CD4-positive, alpha-beta memory T cell (primary cell): ENCODE measurements at places on chromosomes 7 and 10. TPM values are rescaled to one million over a fixed set of nuclear protein-coding genes. Genes with fewer than 3 reads are reported as not detected.

DNA sequence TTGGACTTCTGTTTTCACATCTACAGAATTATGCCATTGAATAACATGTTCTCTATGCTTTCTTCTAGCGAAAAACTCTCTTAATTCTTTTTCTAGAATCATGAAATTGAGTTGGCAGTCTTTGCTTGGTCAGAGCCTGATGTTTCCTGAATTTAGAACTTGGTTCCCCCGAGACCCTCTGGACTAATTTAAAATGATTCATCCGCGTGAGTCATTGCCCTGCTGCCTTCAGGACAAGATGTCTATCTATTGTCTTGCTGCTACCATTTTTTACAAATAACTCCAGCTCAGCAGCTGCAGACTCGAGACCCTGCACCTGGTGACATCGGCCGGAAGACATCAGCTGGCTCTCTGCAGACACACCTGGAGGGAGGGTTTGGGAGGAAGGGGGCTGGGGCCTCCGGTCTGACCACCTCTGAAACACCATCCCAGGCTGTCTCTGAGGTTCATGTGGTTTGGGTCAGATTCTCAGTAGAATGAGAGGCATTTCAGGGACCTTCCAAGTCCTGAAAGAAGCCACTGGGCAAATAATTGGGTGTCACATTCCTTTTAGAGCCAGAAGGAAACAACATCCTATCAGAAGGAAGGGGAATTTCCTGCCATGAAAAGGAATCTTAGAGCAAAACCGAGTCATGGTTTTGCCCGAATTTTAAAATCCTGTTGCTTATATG lies 20.9 kb upstream of the KLF6 start:
- H3K4me3 ChIP-seq, result peak overlapping the region; percentile 2
- H3K27ac ChIP-seq, result peak overlapping the region; percentile 99
- no peaks in the 10 kb centered on the region for H3K36me3 ChIP-seq
- DNase-seq, result peak; percentile 84

The NPY4R2 gene
- not detected for total RNA-seq

DNA sequence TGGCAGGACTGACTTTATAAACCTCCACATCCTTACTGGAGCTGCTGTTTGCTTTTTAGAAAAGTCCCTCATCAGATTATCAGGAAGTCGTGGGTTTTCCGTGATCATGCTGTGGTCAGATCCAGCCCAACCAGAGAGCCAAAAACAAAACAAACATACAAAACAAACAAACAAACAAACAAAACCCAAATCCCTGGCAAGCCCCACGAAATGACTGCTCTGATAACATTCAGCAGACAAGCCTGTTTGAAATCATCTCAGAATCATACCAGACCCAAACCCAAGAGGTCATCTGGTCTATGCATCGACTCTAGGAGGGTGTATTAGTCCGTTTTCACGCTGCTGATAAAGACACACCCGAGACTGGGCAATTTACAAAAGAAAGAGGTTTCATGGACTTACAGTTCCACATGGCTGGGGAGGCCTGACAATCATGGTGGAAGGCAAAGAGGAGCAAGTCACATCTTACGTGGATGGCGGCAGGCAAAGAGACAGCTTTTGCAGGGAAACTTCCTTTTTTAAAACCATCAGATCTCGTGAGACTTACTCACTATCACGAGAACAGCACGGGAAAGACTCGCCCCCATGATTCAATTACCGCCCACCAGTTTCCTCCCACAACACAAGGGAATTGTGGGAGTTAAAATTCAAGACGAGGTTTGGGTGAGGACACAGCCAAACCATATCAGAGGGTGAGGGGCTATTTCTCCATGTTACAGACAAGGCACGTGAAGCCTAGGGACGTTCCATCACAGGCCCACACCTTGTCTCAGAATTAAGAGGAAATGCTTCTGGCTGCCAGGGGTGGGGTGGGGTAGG lies 85.7 kb downstream of the PARP12 start:
- H3K27ac ChIP-seq, result no peak overlapping the region
- peaks cover 20% of the 10 kb centered on the region for H3K4me1 ChIP-seq
- no peak overlapping the region for H3K4me3 ChIP-seq
- no peak for DNase-seq
- H3K36me3 ChIP-seq, result no peaks in the 10 kb centered on the region
- H3K27me3 ChIP-seq, result no peaks in the 10 kb centered on the region

DNA sequence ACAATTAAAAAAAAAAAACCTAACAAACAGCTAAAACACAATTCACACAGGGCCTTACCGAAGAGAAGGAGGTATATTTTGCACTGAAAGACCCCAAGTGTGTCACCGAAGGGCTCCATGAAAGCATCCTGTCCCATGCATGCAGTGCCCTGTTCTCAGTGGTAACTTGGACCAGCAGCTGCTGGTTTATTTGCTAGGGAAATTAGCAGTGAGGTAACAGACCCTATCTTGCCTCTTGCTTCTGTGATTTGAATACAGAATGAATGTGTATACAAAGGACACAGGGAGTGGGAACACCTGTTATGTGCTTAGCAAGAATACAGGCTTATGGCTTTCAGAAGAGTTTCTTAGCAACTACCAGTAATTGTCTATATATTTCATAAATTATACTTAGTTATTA lies at the start of gene HEPACAM2:
TSS of gene HEPACAM2 (minus strand) at position 160 of the 400 bp plus-strand sequence.
- H3K36me3 ChIP-seq, result no peaks in the 10 kb centered on the region
- peaks cover 13% of the 10 kb centered on the region for H3K4me1 ChIP-seq
- no peak for DNase-seq
- no peaks in the 10 kb centered on the region for H3K27me3 ChIP-seq
- H3K4me3 ChIP-seq, result no peak within 1 kb of the TSS
- H3K27ac ChIP-seq, result no peak within 1 kb of the TSS

The EFCAB10 gene
- total RNA-seq, result 0.47 TPM

The CLDN4 gene
- total RNA-seq, result not detected

The PPP1R17 gene
- not detected for total RNA-seq

DNA sequence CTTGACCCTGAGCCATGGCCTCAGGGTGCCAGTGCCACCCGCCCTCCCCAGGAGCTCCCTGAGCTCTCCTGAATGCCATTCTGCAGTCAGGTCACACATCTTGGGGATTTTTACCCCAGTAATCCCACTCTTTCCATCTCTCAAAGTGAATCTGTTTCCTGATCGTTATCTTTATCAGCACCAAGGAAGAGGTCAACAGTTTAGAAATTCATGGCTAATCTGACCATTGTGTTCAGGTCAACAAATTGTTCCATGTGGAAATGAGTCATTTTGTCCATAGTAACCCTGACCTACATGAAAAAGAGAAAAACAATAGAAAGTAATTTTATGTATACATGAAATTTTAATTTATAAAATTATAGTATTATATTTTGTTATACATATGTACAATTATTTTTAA lies 28.8 kb upstream of the ZNF488 start:
- no peaks in the 10 kb centered on the region for H3K27me3 ChIP-seq
- no peaks in the 10 kb centered on the region for H3K4me1 ChIP-seq
- DNase-seq, result no peak
- no peaks in the 10 kb centered on the region for H3K36me3 ChIP-seq
- H3K27ac ChIP-seq, result no peak overlapping the region
- no peak overlapping the region for H3K4me3 ChIP-seq
